ENCODE measurements at places on chromosomes 1 and 21. TPM values are rescaled to one million over a fixed set of nuclear protein-coding genes. Genes with fewer than 3 reads are reported as not detected.

RIPK4 gene
- 13.1 TPM for total RNA-seq

F13B gene
- not detected for total RNA-seq

PIGM gene
- total RNA-seq, result 3.4 TPM

CFHR1 gene
- not detected for total RNA-seq

DNA sequence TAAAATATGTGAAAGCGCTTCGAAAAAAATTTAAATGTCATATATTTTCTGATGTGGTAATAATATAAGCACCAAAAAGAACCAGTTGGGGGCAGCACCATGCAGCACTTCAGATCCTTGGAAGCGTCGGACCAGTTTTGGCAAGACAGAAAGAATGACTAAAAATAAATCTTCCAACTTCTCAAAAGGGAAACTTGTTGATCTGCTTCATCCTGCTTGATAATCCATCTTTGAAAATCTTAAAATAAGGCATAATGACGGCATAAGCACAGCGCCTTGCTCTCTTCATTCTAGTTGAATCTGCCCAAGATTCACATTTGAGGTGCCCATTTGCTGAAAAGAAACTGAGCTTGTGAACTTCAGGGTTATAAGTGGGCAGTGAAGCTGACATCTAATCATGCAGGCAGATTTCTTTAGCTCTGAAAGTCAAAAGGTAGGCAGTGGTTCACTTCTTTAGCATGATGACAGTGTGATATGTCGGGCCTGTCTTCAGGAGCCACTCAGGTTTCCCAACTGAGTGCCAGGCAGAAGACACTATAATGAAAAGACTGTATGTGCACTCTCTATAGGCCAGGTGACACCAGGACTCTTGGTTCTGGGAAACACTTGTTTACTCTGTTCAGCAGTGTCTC lies 19.8 kb upstream of the MUTYH start:
- DNase-seq, result peak; percentile 62

- DNase-seq, result peak; percentile 24
Measured at GRCh38 chr1:3186526-3186921, 117.5 kb downstream of the PRDM16 start.

GRCh38 chr1:68230484-68230802 lies 1.9 kb downstream of the WLS start:
- peak; percentile 29 for DNase-seq

DNA sequence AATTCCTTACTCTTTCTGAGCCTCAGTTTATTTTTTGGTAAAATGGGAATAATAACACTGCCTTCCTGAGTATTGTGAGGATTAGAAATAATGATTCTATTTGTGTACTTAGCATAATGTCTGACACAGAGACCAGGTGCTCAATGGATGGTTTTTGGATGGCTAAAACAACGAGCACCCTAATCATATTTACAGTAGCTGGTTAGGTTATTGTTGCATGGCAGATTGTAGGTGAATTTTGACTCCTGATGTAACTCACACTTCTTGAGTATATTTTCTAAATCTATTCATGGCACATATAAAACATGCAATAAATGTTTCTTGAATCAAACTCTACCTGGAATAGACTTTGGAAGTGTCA lies 11.9 kb upstream of the DUSP10 start:
- no peak for DNase-seq

DNA sequence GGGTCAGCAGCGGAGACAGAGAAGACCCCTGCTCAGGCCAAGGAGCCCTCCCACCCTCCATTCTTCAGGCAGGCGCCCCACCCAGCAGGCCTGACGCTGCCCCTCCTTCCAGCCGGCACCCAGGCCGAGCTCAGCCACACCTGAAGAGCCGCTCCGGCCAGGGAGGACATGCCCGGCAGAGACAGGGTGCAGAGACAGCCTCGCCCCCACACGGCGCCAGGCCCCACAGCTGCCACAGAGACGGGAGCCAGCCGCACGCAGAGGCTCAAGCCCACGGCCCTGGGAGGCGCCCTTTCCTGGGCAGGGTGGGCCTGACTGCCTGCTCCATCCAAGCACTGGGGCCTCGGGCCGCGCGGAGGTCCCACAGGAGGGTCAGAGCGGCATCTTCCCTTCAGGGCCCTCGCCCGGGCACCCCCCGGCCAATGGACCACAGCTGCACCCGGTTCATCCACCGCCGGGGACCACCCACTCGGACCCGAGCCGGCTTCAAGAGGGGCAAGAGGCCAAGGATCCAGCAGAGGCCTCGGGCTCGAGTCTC lies 5.2 kb downstream of the TTLL10 start:
- DNase-seq, result no peak

GRCh38 chr1:243332440-243332839 lies 76.6 kb downstream of the SDCCAG8 start:
- DNase-seq, result no peak

DNA sequence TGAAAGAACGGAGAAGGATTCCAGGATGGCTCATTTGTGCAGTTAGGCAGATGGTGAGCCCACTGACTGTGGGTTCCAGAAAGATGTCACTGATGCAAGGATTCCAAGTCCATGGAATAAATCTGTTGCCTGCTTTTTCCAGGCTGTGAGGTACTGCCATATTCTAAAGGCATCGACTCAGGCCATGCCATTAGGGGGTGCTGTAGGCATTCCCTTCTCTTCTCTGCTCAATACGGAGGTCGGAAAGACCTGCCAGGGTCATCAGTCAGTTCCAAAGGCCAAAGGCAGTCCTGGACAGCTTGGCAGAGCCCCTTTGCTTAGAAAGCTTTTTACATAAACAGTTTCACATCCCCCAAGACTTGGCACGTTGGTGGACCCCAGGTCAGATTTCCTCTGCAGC lies 31.7 kb upstream of the TMEM125 start:
- peak; percentile 65 for DNase-seq

GRCh38 chr1:194698908-194699318 lies 1512.5 kb upstream of the B3GALT2 start:
- DNase-seq, result peak; percentile 25

DNA sequence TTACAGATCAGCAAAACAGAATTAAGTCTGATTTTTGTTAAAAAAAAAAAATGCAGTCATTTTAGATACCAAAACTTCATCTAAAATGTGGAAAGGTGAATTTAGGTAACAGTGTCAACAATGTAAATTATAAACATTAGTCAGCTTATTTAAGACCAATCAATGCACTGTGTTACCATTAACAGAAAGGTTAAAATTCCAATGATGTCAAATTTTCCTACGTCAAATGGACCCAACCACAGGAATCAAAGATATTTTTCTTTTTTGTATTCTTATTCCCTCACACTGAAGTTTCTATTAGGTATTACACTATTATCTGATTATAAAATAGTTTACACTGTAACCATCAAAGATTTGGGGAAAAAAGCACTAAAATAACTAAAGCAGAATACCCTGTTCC lies 6.5 kb downstream of the ARHGAP29 start:
- no peak for DNase-seq

- no peak for DNase-seq
Measured at GRCh38 chr1:182633657-182634281, 29.6 kb upstream of the RGS16 start.

- DNase-seq, result peak; percentile 60
Measured at GRCh38 chr1:117014209-117014608, 12.6 kb downstream of the CD101 start.

DNA sequence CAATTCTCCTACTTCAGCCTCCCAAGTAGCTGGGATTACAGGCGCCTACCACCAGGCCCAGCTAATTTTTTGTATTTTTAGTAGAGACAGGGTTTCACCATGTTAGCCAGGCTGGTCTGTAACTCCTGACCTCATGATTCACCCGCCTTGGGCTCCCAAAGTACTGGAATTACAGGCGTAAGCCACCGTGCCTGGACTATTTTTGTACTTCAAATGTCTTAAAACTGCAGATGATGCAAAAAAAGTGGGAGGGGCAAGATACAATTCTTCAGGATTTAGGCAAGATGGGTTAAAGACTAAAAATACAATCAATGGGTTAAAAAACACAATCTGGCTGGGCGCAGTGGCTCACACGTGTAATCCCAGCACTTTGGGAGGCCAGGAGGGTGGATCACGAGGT lies 4.7 kb downstream of the SCAF4 start:
- peak; percentile 19 for DNase-seq

DNA sequence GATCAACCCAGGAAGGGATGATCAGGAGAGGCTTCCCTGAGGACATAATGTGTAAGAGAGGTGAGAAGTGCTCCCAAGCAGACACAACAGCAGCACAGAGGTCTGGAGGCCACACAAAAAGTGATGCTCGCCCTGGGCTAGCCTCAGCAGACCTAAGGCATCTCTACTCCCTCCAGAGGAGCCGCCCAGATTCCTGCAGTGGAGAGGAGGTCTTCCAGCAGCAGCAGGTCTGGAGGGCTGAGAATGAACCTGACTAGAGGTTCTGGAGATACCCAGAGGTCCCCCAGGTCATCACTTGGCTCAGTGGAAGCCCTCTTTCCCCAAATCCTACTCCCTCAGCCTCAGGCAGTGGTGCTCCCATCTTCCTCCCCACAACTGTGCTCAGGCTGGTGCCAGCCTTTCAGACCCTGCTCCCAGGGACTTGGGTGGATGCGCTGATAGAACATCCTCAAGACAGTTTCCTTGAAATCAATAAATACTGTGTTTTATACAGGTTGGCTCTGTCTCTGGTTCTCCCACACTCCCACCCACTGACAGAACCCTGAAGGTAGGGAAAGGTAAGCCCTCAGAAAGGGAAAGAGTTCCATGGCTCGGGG lies 5.0 kb downstream of the GJB3 start:
- no peak for DNase-seq

DNA sequence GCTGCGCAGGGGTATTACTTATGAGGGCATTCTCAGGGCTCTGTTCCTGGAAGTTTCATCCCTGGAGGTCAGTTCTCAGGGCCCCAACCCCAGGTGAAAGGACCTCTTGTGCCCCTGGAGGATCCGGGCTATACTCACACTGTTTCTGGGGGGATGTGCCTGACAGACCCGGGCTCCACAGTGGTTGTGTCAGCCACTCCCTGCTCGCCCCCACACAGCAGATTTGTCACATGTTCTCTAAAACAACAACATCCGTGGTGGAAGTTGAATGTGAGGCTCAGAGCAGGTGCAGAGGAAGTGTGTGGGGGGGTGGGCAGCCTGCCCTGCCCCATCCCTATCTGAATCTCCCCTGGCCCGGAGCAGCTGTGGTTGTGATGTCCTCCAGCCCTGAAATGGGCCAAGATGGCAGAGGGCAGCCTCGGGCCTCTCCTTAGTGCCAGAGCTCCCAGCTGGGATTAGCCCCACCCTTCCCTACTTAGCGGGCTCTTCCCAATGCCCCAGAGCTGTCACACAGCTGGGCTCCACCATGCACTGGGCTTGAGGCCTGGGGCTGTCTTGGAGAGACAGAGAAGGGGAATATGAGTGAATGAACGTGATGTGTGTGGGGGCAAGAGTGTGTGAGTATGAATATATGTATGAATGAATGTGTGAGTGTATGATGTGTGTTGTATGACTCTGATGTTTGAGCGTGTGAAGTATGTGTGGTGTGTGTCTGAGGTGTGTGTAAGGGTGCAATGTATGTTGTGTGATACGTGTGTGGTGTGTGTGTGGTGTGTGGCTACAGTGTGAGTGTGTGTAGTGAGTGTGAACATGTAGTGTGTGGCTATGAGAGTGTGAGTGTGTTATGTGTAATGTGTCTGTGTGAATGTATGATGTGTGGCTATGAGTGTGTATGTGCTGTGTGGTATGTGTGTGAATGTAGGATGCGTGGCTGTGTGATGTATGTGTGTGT lies 1.5 kb upstream of the FCMR start:
- DNase-seq, result no peak

GRCh38 chr1:97137862-97138514 lies 416.4 kb downstream of the PTBP2 start:
- peak; percentile 73 for DNase-seq

- DNase-seq, result no peak
Measured at GRCh38 chr1:231751415-231751814, 124.8 kb downstream of the DISC1 start.

- DNase-seq, result peak; percentile 42
Measured at GRCh38 chr1:218546314-218546713, 201.2 kb downstream of the TGFB2 start.

DNA sequence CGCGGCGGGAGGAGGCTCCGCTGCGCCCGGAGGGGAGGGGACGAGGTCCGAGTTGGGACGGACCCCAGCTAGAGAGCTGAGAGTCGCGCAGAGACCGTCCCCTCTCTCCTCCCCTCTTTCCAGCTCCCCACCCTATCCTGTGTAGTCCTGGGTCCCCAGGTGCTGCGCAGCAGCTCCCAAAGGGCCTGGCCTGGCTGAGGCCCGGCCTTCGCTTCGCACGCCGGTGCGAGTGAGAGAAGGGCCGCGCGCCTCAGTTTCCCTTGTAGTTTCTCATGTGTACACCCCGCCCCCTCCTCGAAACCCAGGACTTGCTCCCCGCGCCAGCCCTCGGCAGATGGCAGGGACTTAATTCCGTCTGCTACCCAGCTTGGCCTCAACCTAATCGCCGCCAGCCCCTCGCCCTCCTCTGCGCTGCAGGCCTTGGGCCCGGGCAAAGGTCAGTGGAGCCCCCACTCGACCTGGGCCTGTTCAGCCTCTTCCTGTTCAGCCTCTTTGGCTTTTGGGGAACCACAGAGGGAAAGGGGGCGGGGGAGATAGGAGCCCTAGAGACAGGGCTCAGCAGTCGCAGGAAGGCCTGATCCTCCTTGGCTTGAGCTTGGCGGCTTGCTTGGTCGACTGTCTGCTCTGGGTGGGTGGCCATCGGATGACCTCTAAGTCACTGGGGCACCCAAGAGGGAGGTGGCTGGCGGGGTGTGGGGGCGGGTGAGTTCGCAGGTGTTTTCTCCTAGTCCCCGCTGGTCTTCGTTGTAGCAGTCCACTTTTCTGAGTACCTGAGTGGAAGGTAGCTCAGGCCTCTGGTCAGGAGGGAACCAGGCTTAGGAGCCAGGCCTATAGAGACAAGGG lies 1.0 kb downstream of the ZNF687 start:
- DNase-seq, result peak; percentile 27

- peak; percentile 88 for DNase-seq
Measured at GRCh38 chr1:169779970-169780369, 14.7 kb downstream of the METTL18 start.

- peak; percentile 73 for DNase-seq
Measured at GRCh38 chr21:35525443-35525842, 476.3 kb upstream of the RUNX1 start.

GRCh38 chr1:44282704-44283426 lies 69.6 kb downstream of the DMAP1 start:
- DNase-seq, result no peak

DNA sequence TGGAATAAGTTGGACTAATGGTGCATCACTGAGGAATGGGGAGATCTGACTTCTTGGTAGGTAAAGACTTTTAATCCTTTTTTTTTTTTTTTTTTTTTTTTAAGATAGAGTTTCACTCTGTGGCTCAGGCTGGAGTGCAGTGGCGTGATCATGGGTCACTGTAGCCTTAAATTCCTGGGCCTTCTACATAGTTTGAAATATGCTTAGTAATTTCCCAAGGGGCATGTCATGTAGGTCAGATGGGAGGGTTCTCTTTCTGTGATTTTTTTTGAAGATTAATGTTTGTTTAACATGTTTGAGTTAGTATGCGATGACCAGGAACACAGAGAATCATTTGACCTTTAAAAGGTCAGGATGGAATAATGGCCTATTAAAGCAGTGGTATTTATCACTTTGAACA lies 129.1 kb downstream of the S1PR1 start:
- DNase-seq, result no peak

Measured in M059J (cell line).